CD4-positive, alpha-beta T cell treated with Interleukin-6 at 100 ng/mL for 8 hours (primary cell): ENCODE measurements at places on chromosomes 4 and X.

DNA sequence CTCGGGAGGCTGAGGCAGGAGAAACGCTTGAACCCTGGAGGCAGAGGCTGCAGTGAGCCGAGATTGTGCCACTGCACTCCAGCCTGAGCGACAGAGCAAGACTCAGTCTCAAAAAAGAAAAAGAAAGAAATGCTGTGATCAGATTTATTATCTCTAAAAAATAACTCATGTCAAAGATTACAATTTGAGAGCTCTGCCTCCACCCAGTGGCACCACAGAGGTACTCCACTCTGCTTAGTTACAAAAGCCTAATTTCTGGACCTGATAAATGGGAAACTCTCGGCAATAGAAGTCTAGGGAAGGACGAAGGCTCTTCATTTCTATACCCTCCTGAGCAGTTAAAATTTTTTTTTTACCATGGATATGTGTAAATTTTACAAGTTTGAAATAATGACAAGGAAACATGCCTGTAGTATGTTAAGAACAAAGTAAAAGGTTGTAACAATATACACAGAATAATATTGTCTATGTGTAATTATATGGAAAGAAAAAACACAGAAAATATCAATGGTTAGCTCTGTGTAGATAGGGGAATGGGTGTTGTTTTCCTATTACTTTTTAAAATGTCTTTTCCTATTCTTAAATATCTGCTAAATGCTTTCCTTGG is 149.8 kb downstream of the STIM2 start:
- DNase-seq, result peak; percentile 55

GRCh38 chrX:68923147-68923546 is 94.3 kb downstream of the EFNB1 start:
- DNase-seq, result no peak

- no peak for DNase-seq
Measured at GRCh38 chr4:166366012-166366411, 493.0 kb downstream of the TLL1 start.

DNA sequence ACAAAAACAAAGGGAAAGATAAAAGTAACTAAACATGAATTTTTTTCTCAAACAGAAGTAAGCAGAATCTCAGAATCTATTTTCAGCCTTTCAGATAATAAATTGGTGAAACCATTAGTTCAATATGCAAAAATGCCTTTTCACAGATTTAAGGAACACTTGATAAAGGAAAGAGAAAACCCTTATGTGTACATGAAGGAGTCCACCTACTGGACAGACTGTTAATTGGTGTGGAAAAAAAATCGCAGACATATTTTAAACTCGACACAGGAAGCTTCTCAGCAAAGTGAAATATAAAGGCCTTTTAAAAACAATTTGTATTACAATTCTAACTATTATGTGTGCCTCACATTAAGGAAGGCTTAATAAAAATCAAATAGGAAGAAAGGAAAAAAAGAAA is 22.3 kb downstream of the COX7B2 start:
- no peak for DNase-seq

DNA sequence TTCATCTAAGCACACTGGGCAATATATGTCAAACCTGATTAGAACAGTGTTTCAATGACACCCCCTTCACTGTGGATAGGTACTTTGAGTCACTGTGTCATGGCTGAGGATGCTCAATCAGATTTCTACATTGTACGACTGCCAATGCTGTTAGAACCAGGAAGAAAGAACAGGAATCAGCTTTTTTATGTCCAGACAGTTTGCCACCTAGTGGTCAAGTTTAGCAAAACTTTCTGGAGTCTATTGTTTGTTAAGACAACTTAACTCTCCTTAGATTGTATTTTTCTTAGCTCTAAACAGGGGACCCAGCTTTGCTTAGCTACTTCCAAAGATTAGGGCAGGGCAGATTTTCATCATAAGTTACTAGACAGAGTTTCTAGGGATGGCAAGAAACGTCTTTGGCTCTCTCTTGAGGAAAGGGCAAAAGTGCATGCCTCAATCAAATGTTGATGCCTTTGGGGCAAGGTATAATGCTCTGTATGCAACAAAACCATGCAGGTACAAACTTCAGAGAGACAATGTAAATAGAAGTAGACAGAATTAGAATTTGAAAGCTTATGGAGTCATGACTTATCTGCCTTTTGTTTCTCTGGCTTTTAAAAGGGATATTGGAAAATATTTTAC is 40.5 kb upstream of the BMP3 start:
- DNase-seq, result peak; percentile 37

- no peak for DNase-seq
Measured at GRCh38 chr4:139633661-139634060, 32.0 kb upstream of the MGST2 start.

GRCh38 chr4:3783693-3784306 is 17.6 kb downstream of the ADRA2C start:
- DNase-seq, result no peak

DNA sequence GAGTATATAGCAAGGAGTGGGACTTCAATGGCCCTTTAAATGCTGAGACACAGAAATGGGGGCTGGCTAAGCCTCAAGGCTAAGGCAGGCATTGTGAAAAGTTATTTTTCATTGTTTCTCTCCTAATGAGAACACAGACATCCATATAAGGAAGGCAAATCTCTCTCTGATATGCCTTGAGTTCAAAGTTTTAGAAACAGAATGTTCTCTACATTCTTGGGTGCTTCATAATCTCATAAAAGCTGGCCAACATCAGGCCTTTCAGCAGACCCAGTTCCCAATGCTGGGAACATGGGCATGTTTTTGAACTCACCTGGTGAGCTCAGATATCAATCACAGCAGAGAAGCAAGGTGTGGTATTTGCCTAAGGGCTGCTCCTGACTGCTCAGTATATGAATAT is 19.4 kb upstream of the RAB40A start:
- no peak for DNase-seq

- DNase-seq, result no peak
Measured at GRCh38 chr4:80263541-80264351, 2.7 kb upstream of the FGF5 start.

DNA sequence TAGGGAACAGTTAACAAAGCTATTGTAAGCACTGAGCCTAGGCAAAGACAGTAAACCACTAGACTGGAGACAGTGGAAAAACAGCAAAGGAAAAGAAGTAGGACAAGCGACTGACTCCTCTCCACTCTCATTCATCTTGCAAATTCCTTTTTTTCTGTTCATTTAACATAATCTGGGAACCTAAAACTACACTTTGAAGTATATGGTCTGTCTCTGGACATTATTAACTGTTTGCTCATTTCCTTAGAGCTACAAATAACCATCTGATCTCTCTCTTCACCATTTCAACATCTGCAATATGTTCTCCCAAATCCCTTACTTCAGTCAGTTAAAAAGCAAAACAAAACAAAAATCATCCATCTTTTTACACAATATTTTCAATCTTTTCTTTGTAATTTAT is 642 bp downstream of the HMGN5 start:
- DNase-seq, result no peak

GRCh38 chrX:152937236-152937635 is 39.4 kb downstream of the ZNF185 start:
- DNase-seq, result no peak

GRCh38 chrX:103519389-103519788 is at the start of gene RAB40A:
Gene RAB40A, minus strand, starts transcription at chrX:103519489. Its CDS starts 18,733 bp downstream, at chrX:103500756.
- no peak for DNase-seq

- no peak for DNase-seq
Measured at GRCh38 chrX:37692918-37693317, 7.3 kb downstream of the XK start.

DNA sequence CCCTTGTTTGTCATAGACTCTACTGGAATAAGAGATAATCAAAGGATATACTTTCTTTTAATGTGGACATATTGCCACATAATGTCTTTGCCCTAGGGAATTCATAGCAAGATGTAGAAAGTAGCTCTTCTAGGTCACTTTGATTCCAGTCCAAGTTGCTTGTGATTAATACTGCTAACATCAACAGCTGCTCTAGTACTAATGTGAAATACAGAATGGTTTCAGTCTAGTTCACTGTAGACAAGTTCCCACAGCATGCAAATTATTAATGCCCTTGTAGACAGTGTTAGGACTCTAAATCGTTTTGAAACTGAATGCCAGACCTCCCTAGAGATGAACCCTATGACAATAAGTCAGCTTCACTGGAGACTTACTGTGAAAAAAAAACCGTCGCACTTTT is 494.6 kb upstream of the ATOH1 start:
- DNase-seq, result no peak

DNA sequence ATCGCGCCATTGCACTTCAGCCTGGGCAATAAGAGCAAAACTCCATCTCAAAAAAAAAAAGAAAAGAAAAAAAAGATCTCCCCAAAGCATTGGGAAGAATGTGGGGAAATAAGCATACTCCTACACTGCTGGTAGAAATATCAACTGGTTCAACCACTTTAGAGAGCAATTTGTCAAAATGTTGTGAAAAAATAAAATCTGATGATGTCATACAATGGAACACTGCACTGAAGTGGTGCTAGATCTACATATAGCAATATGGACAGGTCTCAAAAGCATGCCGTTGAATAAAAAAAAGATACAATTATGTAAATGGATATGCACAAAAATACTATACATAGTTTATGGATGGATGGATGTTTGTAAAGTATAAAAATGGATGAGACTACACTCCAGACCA is 18.3 kb upstream of the HUWE1 start:
- DNase-seq, result no peak

GRCh38 chrX:72126539-72127140 is 5.1 kb downstream of the RTL5 start:
- peak; percentile 80 for DNase-seq

- no peak for DNase-seq
Measured at GRCh38 chr4:15470128-15470475, 420 bp downstream of the CC2D2A start.

GRCh38 chrX:115576676-115577075 is 15.7 kb downstream of the PLS3 start:
- DNase-seq, result no peak

GRCh38 chr4:11548597-11549082 is 119.9 kb upstream of the HS3ST1 start:
- no peak for DNase-seq
